ENCODE measurements at places on chromosomes 4 and X.

GRCh38 chrX:2694914-2695267 is 3.8 kb downstream of the CD99 start:
- DNase-seq, result no peak

DNA sequence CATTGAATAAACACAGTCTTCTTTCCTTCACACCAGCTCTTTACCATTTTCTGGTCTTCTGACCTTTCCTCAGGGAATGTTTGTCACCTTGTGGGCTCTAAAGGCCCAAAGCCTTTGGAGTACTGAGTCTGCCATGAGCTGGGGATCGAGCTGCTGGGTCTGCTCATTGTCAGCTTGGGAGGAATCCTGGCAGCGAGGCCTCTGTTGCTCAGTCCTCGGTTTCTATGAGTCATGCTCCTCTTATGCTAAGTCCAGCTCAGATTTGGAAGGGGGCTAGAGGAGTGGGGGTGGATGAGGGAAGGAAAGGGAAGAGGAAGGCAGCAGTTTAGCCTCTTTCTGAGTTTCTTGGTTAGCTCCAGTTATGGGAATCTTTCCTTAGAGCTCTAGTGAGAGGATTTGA is 31.1 kb downstream of the NHSL2 start:
- no peak for DNase-seq

DNA sequence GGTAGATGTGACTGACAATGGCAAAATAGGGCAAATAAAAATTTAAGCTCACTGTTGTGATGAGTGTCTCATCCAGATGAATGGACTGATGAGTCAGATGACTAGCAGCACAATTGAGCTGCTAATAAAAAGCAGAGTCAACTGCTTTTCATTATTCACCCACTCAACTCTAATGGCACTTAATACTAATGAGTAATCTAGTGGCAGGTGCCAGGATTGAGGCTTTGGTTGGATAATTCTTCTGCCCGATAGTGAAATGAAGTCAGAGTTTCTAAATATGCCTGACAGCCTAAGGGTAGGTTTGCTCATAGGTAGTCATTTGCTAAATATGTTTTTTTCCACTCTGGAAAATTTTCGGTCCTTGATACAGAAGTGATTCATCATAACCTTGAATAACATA is 10.4 kb downstream of the OGT start:
- DNase-seq, result no peak

- DNase-seq, result no peak
These were observed 60.9 kb downstream of the SLC7A11 start for GRCh38 chr4:138181287-138181686.

GRCh38 chrX:29858714-29859113 is 356.6 kb upstream of the MAGEB2 start:
- DNase-seq, result no peak

GRCh38 chr4:167578906-167579305 is 344.6 kb upstream of the SPOCK3 start:
- DNase-seq, result no peak

DNA sequence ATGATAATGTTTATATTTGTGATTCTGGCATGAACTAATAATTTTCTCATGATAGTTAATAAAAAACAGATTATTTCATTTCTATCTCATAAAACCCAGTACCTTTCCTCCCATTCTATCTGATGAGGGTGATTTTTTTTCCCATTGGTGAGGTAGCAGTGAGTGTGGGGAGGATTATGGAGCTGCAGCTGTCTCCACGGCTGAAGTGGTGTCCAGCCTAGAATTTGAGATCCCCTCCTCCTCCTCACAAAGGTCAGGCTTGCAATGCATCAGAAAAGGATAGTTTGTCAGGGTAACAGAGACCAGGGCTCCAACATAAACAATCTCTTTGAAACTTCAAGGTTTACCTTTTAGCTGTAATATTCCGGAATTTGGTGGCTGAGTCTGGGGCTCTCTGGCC is 60.9 kb downstream of the C4orf51 start:
- no peak for DNase-seq

- no peak for DNase-seq
These were observed 17.5 kb upstream of the SAT1 start for GRCh38 chrX:23765449-23765848.

GRCh38 chrX:57964975-57965374 is 54.7 kb upstream of the ZXDA start:
- no peak for DNase-seq

DNA sequence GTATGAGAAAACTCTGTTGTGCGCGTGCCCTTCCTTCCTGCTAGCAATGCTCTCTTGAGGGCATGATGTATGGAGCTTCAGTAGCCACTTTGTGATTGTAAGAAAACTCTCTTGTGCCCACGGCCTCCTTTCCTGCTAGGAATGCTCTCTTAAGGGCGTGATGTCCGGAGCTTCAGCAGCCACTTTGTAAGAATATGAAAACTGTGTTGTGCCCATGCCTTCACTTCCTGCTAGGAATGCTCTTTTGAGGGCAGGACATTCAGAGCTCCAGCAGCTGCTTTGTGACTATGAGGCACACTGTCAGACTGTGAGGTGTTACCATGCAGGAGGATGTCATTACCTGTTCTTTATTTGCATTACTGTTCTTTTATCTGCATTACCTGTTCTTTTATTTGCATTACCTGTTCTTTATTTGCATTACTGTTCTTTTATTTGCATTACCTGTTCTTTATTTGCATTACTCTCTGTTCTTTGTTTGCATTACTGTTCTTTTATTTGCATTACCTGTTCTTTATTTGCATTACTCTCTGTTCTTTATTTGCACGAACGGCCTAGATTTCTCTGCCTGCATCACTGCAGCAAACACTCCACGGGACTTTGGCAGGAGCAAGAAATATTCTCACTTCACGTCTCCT is 166.7 kb downstream of the CRLF2 start:
- DNase-seq, result no peak

GRCh38 chr4:150123087-150123486 is 44.8 kb downstream of the DCLK2 start:
- DNase-seq, result no peak

- no peak for DNase-seq
These were observed 56.1 kb downstream of the SLC7A11 start for GRCh38 chr4:138185859-138186645.

DNA sequence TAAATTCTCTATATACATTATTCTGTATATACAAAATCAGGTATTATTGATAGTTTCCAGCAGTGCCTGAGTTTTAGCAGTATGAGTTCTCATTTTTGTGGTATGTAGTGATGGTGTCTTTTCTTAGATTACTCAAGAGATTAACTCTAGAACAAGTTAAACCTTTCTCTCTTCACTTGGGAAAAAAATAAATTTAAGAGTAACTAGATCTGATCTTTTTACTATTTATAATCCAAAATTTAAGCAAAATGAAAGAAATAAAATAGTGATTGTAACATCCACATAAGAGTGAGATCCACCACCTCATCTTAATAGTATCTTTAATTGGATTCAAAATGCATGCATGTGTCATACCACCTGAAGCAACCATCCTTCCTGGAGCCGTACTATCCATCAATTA is 124.1 kb upstream of the DDX3X start:
- DNase-seq, result no peak

- no peak for DNase-seq
These were observed 396.0 kb downstream of the PDGFC start for GRCh38 chr4:156575430-156576073.

DNA sequence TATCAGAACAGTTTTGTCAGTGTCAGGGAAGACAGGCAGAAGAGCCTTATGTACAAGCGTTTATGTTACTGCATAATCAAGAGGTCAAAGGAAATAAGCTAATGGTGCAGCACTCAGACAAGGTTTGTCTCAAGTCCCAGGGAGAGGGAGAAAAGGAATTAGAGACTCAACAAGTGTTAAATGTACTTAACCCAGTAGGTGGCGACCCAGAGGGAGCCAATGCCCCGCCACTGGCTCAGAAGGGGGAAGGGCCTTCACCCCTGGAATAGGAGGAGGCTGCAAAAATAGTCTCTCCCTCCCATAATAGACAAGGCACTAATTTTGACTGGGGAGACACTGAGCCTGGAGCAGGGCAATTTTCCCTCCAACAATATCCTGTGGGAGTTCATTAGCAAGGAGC is 14.1 kb upstream of the PAPSS1 start:
- DNase-seq, result no peak

- DNase-seq, result peak; percentile 26
These were observed 354.1 kb downstream of the CHIC1 start for GRCh38 chrX:73916931-73917667.

DNA sequence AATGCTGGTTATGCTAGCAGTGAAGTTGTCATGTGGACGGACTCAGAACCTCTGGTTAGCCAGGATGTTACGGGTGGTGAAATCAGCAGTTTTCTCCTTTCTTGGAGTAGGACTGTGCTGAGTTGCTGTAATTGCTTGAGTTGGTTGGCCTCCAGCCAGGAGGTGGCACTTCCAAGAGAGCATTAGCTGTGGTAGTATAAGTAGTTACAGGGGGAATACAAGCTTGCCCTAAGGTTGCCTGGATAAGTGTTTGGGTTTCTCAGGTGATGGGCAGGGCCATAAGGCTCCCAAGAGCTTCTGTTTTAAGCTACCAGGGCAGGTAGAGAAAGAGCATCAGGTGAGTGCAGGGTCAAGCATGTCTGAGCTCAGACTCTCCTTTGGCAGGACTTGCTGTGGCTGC is 103.0 kb downstream of the ZNF518B start:
- no peak for DNase-seq

DNA sequence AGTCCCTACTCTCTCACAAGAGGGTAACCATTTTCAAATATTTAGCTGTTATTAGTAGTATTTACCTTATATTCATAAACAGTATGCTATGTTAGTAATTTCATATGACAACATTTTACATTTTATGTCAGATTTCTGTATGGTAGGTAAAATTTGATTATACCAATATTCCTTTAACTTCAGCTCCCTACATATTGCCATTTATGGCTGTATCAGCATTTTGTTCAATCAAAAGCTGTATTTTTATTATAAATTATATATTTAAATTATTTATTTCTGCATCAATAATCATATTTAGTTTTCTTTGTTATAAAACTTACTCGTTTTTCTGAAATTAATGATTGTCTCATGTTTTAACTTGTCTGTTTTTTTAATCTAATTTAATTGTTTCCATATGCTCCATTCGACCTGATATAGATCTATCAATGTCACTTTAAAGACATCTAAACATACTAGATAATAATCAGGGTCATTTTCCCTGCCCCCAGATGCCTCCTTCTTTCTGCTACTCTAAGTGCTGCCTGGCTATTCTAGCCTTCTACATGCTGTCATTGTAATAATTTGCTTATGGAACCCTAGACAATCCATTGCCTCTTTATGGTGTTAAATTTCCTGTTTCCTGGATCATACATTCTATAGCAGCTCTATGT is 1976.7 kb upstream of the ADGRL3 start:
- DNase-seq, result no peak

DNA sequence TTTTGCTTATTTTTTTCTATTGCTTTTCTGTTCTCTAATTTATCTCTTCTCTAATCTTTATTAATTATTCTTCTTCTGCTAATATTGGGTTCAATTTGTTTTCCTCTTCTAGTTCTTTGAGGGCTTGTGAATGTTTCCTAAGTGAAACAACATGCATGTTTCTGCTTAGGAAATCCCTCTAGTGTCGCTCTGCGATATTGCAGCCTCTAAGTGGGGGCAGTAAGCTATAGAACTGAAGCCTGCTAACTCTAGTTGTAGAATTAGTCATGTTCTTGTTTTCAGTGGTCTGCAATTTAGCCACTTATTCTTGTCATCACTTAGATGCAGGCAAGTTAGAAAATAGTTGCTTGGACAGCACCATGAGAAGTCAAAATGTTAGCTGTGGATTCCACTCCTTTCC is 222.6 kb downstream of the SPIN4 start:
- DNase-seq, result peak; percentile 9

GRCh38 chr4:26298198-26298947 is 22.4 kb upstream of the RBPJ start:
- DNase-seq, result no peak

DNA sequence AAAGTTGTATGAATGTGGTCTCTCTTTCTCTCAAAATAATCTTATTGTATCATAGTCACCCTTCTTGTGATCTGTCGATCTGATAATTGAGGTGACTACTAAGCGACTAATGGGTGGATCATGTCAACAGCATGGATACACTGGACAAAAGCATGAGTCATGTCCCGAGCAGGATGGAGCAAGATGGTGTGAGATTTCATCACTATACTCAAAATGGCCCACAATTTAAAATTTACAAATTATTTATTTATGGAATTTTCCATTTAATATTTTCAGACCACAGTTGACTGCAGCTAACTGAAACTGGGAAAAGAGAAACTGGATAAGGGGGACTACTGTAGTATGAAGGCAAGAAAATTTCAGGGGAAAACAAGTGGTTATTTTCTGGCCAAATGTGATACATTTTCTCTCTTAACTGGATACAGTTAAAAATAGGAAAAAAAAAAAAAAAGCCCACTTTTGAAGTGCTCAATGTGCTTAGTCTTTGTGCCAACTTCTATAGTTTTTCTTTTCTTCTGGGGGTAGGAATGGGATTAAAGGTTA is 25.3 kb downstream of the FAM241A start:
- peak; percentile 87 for DNase-seq

GRCh38 chr4:168632301-168632725 is 135.5 kb downstream of the PALLD start:
- no peak for DNase-seq
